ENCODE measurements at places on chromosomes 6 and 20.

DNA sequence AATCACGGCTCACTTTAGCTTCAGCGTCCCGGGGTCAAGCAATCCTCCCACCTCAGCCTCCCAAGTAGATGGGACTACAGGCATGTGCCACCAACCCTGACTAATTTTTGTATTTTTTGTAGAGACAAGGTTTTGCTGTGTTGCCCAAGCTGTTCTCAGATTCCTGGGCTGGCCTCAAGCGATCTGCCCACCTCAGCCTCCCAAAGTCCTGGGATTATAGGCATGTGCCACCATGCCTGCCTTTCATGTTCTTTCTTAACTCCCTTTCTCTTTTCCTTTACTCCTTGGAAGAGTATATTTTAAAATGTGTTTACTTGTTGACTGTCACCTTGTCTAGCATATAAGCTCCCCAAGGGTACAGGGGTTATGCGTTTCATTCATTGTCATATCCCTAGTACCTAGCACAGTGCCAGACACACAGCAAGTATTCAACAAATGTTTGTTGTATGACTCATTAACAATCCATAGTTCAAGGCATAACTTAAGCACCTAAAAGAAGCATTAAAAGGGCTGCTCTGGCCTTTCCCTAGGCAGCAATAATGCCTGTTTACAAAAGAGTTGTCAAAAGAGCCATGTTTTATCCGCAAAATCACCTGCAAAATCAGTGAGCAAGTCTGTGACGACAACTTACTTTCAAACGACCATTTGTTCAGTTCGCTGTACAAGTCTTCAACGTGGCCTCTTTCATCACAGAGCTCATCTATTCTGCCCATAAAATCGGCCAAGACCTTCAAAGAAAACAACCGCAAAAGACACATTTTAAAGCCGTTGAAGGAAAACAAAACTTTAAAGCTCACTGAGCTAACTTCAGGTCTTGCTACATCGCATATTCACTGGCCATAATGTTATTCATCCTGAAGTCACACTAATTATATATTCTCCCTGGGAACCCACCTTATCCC, 4.6 kb downstream of the CYP24A1 start:
- no peak for DNase-seq

- no peak for DNase-seq
These were observed 71.5 kb upstream of the LAMP5 start for GRCh38 chr20:9442858-9443257.

DNA sequence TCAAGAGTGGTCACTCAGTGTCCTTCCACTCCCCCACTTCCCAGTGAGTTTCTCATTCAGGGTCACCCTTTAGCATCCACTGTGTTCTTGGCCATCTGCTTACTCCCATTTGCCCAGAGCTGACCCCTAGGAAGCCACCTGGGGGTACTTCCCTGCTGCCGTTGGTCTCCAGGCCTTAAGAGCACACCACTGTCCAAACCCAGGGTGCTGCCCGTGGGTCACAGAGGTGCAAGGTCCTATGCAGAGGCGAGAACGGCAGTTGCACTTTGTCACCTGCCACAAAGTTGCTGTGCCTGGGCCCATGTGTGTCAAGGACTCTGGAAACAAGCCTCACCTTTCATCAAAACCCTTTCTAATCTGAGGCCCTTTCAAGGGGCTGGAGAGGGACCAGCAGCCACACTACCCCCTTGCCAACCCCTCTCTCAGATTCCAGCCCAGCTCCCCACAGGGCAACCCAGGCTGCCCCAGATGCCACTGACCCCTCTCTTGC, 191.1 kb downstream of the ZMYND8 start:
- no peak for DNase-seq

- no peak for DNase-seq
These were observed 155.7 kb upstream of the SUPT3H start for GRCh38 chr6:45533386-45533785.

- DNase-seq: no peak
These were observed 26.6 kb upstream of the ADGRF4 start for GRCh38 chr6:47671777-47672176.

All from esophagus squamous epithelium (tissue), 5 donors.